ENCODE measurements at places on chromosomes 13 and 19.

- no peak for DNase-seq
Observed at GRCh38 chr13:41780715-41781706, 179.9 kb downstream of the VWA8 start.

DNA sequence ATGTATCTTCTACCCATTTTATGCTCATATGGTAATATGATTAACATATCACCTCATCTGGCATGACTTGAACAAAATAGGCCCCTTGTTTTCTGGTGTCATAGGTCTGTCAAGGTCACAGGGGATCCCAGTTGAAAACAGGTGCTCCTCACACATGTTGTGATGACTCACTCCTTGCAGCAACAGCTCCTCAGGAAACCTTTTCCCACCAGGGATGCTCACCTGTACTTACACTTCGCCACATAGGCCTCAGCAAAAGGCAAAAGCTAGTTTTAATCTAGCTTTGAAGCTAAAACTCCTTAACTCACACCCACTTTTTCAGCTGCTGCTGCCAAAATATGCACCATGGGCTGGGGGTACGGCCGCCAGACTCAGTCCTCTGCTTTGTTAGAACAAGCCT lies 110.0 kb upstream of the SOX21 start:
- DNase-seq = no peak

GRCh38 chr19:29700498-29700897 lies 14.6 kb downstream of the C19orf12 start:
- DNase-seq = no peak

- no peak for DNase-seq
Observed at GRCh38 chr13:67146523-67147130, 83.5 kb downstream of the PCDH9 start.

DNA sequence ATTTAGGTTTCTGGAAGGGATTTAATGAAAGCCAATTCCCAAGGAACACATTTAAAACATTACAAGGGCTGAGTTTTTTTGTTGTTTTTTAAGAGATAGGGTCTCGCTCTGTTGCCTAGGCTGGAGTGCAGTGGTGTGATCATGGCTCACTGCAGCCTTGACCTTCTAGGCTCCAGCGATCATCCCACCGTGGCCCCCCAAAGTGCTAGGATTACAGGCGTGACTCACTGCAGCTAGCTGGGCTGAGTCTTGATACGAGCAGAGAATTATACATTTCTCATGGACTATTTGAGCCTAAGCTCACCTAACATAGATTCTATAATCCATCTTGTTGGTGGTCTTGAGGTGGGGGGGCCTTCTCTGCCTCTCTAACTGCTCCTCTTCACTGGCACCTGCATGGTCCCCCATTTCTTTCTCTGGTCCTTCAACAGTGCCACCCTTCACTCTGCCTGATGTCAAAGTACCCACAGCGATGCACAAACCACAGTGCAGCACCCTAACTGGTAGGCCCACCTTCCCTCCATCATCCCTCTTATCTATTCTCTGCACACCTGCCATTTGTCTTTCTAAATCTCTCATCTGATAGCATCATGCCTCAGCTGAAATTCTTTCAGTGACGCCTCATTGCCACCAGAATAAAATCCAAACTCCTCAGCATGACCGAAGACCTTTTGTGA lies 37.4 kb downstream of the DOCK9 start:
- DNase-seq = no peak

- DNase-seq = no peak
Observed at GRCh38 chr19:13959141-13959961, 7.0 kb downstream of the DCAF15 start.
